PC-3 (cell line): ENCODE measurements at places on chromosomes 11 and 22.
A peak's percentile ranks its signal among the peaks of the same experiment; 100 is the strongest.

GRCh38 chr22:48950151-48950915, 877.3 kb downstream of the BRD1 start:
- DNase-seq: no peak

DNA sequence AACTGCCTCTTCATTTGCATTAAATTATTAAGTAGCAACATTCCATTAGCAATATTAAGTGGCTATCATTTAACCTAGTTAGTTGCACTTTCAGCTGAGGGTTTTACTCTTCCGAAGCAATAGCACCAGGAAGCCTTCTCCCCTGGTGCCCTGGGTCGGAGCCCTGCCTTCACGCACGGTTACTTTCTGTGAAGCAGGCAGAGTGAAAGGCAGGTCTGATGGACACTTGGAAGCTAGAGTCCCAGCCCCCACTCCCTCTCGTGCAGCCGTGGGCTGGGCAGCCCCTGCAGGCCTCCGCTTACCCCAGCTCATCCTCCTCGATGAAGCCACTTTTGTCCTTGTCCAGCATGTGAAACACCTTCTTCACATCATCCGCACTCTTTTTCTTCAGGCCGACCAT, 2.0 kb downstream of the PVALB start:
- DNase-seq: no peak

- DNase-seq: no peak
Observed at GRCh38 chr11:43268786-43269185, 43.0 kb upstream of the API5 start.

GRCh38 chr11:86469491-86470388, 95.1 kb downstream of the CCDC81 start:
- peak; percentile 14 for DNase-seq

- DNase-seq: no peak
Observed at GRCh38 chr11:87372065-87372464, 334.3 kb downstream of the TMEM135 start.

DNA sequence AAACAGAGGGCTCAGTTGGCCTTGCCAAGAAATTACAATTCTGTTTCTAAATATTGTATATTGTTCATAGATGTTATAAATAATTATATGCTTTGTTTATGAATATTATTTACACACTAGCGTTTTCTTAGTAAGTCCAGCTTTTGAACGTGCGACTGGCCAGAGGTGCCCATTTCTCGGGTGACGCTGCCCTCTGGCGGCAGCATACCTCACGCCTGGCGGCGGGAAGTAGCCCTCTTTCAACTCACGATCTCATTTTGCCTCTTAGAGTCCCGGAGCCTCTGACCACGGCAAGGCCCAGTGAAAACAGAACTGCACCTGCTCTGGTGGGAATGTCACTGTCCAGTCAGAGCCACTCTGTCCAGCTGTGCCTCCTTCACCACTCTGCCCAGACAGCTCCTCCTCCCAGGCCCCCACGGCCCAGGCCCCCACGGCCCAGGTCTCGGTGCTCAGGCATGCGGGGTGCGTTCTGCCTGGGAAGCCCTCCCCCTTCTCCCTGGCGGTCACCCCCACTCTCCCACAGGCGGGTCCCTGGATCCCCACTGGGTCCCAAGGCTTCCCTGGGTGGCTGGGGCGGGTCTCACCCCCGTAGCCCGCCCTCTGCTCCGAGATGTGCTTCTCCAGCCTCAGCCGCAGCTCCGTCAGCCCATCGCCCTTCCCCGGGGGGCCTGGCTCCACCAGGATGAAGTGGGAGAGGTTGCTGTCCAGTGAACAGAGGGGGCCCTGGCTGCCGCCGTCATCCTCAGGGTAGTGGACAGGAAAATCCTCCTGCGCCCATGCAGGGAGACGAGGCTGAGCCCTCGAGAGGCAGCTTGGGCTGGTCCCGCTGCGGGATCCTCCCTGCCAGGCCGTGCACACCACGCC, 19.3 kb downstream of the TSSC4 start:
- peak; percentile 83 for DNase-seq

GRCh38 chr22:26981111-26981510, 323.7 kb downstream of the MIAT start:
- no peak for DNase-seq

DNA sequence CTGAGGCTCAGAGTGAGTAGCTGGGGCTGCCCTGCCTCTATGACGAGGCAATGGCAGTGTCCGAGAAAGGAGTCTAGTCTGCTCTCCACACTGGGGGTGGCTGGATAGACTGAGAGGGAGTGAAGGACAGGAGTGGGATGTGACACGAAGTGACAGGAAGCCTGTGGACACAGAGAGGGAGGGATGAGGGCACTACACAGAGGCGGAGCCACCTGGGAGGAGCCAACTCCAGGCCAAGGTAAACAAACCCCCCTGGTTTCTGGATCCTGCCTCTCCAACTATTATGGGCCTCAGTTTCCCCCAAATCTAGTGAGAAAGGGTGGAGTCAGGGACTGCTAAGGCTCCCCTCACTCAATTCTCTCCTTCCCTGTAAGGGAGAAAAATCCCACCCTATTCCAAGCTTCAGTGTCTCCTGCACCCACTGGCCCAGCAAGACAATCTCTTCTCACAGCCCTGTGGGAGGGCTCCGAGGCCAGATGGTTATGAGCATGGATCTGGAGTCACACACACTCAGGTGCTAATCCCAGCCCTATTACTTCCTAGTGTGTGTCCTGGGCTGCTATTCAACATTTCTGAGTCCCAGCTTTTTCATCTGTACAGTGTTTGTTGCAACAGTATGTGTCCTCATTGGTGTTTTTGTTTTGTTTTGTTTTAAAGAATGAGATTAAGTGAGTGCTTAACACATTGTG, 24.9 kb downstream of the ASPHD2 start:
- no peak for DNase-seq
